Right lung (tissue), 10 donors: ENCODE measurements at places on chromosomes 12 and 14.

GRCh38 chr12:53825246-53826081 is 73.7 kb upstream of the CISTR start:
- no peak for DNase-seq

GRCh38 chr12:88393017-88393767 is 187.1 kb downstream of the KITLG start:
- DNase-seq: no peak

GRCh38 chr14:67557118-67557517 is 24.0 kb downstream of the PLEKHH1 start:
- DNase-seq: no peak

- DNase-seq: no peak
Observed at GRCh38 chr14:72839753-72840607, 53.9 kb downstream of the DPF3 start.

DNA sequence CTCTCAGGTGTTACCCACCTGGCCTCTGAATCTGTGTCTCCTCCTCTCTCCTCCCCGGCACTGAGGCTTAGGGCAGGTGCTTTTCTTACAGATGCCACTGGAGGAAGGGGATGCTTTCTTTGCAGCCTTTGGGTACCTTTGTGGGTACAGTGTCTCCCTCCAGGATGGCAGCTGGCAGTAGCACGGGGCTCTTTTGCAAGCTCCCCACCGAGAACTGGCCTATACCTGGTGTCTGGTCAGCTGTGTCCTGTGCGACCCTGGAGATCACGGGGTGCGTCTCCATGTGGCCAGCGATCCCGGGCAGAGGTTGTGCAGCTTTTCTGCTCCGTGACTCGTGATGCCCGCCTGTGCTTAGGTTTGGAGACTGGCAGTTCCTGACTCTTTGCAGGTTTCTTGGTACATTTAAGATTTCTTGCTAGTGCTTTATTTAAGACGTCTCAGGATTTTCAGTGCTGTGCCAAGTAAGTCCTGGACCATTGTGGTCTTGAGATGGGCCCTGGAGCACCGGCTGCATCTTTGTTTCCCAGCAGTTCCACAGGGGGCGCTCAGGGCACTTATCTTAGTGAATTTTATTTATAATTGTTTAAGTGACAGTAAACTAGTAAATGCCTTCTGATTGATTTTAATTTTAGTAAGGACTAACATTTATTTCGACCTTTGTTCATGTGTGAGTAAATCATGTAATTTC is 68.9 kb downstream of the DDX51 start:
- no peak for DNase-seq

DNA sequence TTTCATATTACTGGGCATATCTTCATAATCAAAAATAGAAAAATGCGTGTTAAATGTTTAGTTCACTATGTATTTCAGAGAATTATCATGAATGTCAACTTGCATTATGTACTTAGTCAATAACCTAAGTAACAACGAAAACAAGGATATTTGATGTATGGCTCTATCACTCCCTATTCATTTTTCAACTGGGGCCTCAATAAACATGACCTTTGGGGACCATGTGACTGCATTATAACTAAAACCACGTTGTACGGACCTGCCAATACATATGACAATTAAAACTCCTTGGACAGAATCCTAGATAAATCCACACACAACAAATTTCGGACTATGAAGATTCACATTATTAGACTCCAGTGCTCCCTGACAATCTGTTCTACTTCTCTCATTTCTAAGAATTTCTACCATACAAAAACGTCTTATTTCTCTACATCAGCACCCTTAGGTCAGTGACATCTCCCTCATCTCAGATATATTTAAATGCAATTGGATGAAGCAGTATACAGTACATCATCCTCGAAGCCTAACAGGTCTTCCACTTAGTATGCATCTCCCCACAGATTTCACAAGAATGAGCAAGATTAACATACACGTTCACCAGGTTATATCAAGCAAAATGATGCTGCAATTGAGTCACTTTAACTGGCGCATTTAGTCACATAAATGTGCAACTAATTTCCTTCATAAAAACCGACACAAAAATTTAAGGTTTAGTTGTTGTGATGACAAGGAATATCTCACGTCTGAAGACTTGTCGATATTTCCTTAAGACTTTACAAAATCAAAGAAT is 1.5 kb downstream of the UBE2N start:
- DNase-seq: no peak
